ENCODE measurements at places on chromosomes 13 and 19. TPM values are rescaled to one million over a fixed set of nuclear protein-coding genes. Genes with fewer than 3 reads are reported as not detected.

GRCh38 chr19:11797491-11797890 is 832 bp upstream of the ZNF491 start:
- no peak overlapping the region for H3K27ac ChIP-seq
- no peak overlapping the region for H3K4me3 ChIP-seq
- no peaks in the 10 kb centered on the region for H3K27me3 ChIP-seq
- peak; percentile 86 for DNase-seq

FXYD7 gene
- 32.1 TPM for total RNA-seq

DNA sequence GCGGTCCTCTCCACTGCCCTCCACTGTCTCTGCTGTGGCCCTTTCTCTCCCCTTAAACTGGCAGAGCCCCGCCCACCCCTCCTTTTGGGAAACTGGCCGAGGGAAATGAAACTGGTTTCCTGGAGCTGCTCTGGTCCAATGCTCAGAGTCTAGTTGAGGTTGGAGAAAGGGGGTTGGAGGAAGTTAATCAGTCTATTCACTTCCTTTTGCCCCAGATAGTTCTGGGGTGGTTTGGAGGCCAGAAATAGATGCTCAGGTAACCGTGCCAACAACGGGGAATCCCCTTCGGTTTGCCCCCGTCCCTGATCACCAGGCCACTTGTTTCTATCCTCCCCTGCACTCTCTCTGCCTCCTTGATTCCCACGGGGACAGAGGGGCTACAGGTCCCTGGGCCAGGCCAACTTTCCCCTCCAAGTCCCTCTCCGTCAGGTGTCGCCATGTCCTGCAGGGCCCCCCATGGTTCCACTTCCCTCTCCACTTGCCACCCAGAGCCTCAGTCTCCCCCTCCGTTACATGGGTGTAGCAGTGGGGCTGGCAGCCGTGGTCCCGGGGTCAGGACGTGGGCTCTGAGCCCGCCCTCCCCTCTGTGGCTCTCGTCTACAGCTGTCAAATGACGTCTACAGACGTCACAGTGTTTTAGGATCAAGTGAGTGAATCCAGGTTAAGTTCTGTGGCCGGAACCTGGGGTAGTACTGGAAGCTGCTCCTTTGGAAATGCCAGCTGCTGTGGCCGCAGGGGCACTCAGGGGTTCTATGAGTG is at the start of gene IL4I1:
Gene IL4I1 (minus strand): TSS at position 25 of the 759 bp plus-strand sequence. CDS start 727 bp downstream, outside the sequence.
- H3K27me3 ChIP-seq = no peaks in the 10 kb centered on the region
- peak within 1 kb of the TSS; percentile 82 for H3K27ac ChIP-seq
- peak; percentile 91 for DNase-seq
- peak within 1 kb of the TSS; percentile 56 for H3K4me3 ChIP-seq
- H3K4me1 ChIP-seq = peaks cover 39% of the 10 kb centered on the region
- H3K36me3 ChIP-seq = no peaks in the 10 kb centered on the region

DNA sequence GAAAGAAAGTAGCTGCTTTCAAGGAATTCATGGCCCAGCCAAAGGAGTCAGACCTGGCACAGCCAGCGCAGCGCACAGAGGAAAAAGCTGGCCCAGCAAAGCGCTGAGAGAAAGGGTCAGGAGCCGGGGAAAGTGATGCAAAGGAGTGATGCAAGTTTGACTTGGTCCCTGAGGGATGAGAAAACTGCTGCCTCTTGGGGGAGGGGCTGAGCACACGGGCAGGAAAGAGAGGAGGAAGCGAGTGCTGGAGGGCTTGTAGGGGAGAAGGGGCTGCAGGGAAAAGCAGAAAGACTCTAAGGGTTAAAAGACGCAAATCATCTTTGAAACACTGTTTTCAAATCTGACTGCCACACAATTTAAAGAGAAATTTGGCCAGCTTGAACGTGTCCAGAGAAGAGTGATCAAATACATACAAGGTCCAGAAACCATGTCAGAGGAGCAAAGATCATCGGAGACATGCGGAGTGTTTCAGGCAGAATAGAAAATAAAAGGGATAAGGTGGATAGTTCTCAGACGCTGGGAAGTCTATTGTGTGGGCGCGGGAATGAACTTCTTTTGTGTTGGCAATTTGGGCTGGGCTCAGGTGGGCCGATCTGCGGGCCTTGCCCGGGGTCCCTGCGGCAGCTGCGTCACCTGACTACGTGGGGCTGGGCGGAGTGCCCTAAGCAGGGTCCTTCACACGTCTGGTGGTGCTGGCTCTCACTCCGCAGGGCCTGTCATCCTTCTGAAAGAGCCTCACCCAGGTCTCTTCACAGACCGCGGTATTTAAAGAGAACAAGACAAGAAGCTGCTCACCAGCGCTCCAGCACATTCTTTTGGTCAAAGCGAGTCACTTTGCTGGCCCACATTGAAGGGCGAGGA is 18.1 kb downstream of the N4BP2L1 start:
- no peak overlapping the region for H3K4me3 ChIP-seq
- H3K4me1 ChIP-seq = no peaks in the 10 kb centered on the region
- H3K36me3 ChIP-seq = no peaks in the 10 kb centered on the region
- no peak for DNase-seq
- no peak overlapping the region for H3K27ac ChIP-seq

ZNF8 gene
- 8.0 TPM for total RNA-seq

- H3K27ac ChIP-seq = no peak overlapping the region
- H3K27me3 ChIP-seq = no peaks in the 10 kb centered on the region
- H3K4me3 ChIP-seq = no peak overlapping the region
- H3K4me1 ChIP-seq = no peaks in the 10 kb centered on the region
Measured at GRCh38 chr13:109631069-109631468, 155.3 kb downstream of the IRS2 start.

- H3K36me3 ChIP-seq = no peaks in the 10 kb centered on the region
- no peak overlapping the region for H3K27ac ChIP-seq
- no peak for DNase-seq
- H3K4me1 ChIP-seq = peaks cover 26% of the 10 kb centered on the region
- no peak overlapping the region for H3K4me3 ChIP-seq
- no peaks in the 10 kb centered on the region for H3K27me3 ChIP-seq
Measured at GRCh38 chr19:18597809-18598660, 8.6 kb downstream of the CRLF1 start.

GPR180 gene
- 4.7 TPM for total RNA-seq

C19orf67 gene
- total RNA-seq = not detected

- no peak overlapping the region for H3K4me3 ChIP-seq
- no peaks in the 10 kb centered on the region for H3K27me3 ChIP-seq
- H3K36me3 ChIP-seq = no peaks in the 10 kb centered on the region
- peaks cover 11% of the 10 kb centered on the region for H3K4me1 ChIP-seq
Measured at GRCh38 chr13:67146523-67147130, 83.5 kb downstream of the PCDH9 start.

GRCh38 chr13:91620670-91621141 is 222.3 kb downstream of the GPC5 start:
- no peak for DNase-seq
- no peak overlapping the region for H3K4me3 ChIP-seq
- H3K27me3 ChIP-seq = no peaks in the 10 kb centered on the region
- no peaks in the 10 kb centered on the region for H3K4me1 ChIP-seq
- H3K36me3 ChIP-seq = no peaks in the 10 kb centered on the region

DNA sequence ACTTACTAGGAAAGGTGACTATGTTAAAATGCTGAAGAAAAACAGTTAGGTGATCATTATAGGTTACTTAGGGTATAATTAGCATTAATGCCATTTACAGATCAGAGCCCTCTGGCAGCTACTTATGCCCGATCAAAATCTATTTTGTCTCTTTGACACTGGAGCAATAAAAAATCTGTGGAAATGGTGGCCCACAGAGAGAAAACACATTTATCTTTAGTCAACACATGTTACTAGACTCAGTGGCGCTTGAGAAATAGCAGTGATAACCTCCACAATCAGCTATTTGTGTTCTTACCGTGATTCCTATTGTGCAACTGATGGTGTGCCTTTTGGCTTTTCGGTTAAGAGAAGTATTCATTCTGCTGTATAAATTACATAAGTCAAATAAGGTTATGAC is 1519.6 kb downstream of the PCDH9 start:
- no peaks in the 10 kb centered on the region for H3K4me1 ChIP-seq
- H3K27me3 ChIP-seq = no peaks in the 10 kb centered on the region
- DNase-seq = no peak
- H3K36me3 ChIP-seq = no peaks in the 10 kb centered on the region
- no peak overlapping the region for H3K27ac ChIP-seq
- no peak overlapping the region for H3K4me3 ChIP-seq

RASGRP4 gene
- not detected for total RNA-seq

GRCh38 chr19:19226204-19226603 is 14.4 kb downstream of the NCAN start:
- no peak overlapping the region for H3K27ac ChIP-seq
- H3K4me1 ChIP-seq = peaks cover 10% of the 10 kb centered on the region
- no peak overlapping the region for H3K4me3 ChIP-seq
- H3K36me3 ChIP-seq = no peaks in the 10 kb centered on the region

DLEU7 gene
- total RNA-seq = 0.53 TPM

GRCh38 chr19:38650172-38650775 is 2.8 kb downstream of the ACTN4 start:
- DNase-seq = no peak
- H3K27ac ChIP-seq = no peak overlapping the region
- H3K4me3 ChIP-seq = no peak overlapping the region
- H3K36me3 ChIP-seq = no peaks in the 10 kb centered on the region
- peaks cover 34% of the 10 kb centered on the region for H3K4me1 ChIP-seq

ZNF536 gene
- total RNA-seq = not detected

DNA sequence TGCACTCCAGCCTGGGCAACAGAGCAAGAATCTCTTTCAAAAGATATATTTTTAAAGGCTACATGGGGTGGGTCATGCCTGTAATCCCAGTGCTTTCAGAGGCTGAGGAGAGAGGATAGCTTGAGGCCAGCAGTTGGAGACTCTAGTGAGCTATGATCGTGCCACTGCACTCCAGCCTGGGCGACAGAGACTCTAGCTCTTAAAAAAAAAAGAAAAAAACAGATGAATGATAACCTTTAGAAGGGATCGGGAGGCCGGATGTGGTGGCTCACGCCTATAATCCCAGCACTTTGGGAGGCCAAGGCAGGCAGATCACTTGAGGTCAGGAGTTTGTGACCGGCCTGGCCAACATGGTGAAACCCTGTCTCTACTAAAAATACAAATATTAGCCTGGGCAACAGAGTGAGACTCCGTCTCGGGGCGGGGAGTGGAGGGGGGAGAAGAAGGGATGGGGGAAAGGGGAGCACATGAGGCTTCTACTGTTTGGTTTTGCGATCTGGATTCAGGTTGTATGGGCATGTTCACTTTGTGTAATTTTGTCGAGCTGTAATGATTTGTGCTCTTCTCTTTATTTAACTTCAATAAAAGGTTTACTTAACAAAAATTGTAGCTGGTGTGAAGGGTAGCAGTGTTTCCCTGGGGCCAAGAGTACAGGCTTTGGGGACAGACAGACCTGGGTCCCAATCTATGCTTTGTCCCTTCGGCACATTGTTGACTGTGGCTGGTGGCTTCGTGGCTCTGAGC is 1.1 kb upstream of the PSMC4 start:
- H3K36me3 ChIP-seq = no peaks in the 10 kb centered on the region
- H3K4me3 ChIP-seq = peak overlapping the region; percentile 66
- no peak for DNase-seq
- H3K4me1 ChIP-seq = peaks cover 25% of the 10 kb centered on the region

GRCh38 chr19:40690693-40691420 is 406 bp upstream of the NUMBL start:
- H3K4me1 ChIP-seq = peaks cover 51% of the 10 kb centered on the region
- H3K27me3 ChIP-seq = no peaks in the 10 kb centered on the region
- peak overlapping the region; percentile 26 for H3K4me3 ChIP-seq
- no peak overlapping the region for H3K27ac ChIP-seq
- peak; percentile 93 for DNase-seq

- DNase-seq = peak; percentile 98
- H3K4me3 ChIP-seq = peak within 1 kb of the TSS; percentile 99
- peaks cover 39% of the 10 kb centered on the region for H3K4me1 ChIP-seq
- H3K27ac ChIP-seq = peak within 1 kb of the TSS; percentile 83
- no peaks in the 10 kb centered on the region for H3K27me3 ChIP-seq
Measured at GRCh38 chr19:2782936-2783780, at the start of gene SGTA. SGTA (minus strand) TSS chr19:2783273; CDS start chr19:2769068, 14,205 bp downstream.

DNA sequence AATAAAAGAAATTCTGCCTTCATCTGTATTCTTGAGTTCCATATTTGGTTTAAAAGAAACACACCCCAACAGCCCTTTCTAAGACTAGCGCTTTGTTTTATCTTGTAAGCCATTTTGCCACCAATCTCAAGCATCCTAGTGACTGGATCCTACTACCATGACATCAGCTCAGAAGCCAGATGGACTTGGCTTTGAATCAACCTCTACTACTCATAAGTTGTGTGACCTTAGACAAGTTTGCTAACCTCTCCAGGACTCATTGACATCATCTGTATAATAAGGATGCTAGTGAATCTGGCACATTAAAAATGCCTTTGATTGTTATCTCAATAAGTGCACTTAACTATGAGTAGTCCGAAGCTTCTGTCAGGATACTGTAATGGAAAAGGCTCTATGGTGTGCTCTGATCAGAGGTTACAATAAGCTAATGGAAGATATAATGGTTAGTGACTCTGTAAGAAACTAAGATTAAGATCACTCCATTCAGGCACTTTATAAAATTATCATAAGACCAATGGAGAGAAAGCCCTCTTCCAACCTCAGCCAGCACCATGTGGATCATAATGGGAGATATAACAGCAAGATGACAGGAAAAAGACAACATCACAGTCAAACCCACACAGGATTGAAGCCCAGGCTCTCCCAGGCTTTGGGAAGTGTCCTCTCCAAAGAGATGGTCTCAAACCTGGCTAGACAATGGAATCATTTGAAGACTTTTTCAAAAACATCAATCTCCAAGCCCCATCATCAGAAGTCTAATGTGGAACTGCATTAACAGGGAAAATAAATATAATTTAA is 180.6 kb upstream of the MIR17HG start:
- no peak overlapping the region for H3K27ac ChIP-seq
- no peaks in the 10 kb centered on the region for H3K4me1 ChIP-seq
- H3K36me3 ChIP-seq = no peaks in the 10 kb centered on the region
- H3K4me3 ChIP-seq = no peak overlapping the region

Measured in B cell (primary cell).